Trophoblast cell (in vitro differentiated cells and primary cell): ENCODE measurements at places on chromosomes 12 and 14.

GRCh38 chr12:52372216-52373154 lies 5.2 kb upstream of the KRT85 start:
- DNase-seq: peak; percentile 95

GRCh38 chr12:7099290-7099996 lies 7.2 kb upstream of the C1R start:
- no peak for DNase-seq

GRCh38 chr12:49984476-49985359 lies 12.0 kb downstream of the AQP6 start:
- DNase-seq: no peak

DNA sequence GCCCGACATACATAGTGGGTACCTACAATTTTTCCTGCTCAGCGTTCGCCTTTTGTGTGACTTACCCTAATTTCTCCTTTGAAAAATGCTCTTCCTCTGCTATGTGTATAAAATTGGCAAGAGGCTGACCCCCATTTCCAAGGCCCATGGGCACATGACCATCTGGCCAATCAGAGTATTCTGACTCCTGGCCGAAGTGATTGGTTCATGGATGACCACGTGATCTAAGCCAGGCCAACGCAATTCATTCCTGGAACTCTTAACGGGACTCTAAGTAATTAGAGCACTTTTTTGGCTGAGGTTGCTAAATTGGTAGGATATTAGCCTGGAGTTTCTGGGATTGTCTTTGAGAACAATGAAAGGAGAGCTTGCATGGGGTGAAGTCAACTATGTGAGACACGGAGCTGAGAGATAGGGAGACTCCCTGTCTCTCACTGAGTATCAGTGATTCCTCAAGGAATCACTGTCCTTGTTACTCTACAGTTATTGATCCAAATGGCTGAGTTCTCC lies 110.1 kb upstream of the TBX3 start:
- no peak for DNase-seq

DNA sequence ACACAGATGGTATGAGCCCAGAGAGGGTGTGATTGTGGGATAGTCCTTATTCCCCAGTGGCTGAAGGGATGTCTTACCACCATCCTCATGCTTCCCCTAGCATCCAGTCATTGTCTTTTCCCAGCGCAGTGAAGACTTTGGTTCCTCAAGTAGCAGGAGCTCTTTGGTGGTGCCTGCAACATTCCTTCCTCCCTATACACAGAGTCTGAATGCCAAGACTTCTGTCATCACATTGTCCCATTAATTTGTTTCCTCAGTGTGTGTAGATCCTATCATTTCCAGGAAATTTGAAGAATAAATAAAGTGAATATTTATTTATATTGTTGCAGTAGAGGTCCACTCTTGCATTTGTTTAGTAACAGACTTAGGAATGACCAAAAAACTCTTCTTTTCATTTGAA lies 147.2 kb downstream of the DACT1 start:
- DNase-seq: no peak

DNA sequence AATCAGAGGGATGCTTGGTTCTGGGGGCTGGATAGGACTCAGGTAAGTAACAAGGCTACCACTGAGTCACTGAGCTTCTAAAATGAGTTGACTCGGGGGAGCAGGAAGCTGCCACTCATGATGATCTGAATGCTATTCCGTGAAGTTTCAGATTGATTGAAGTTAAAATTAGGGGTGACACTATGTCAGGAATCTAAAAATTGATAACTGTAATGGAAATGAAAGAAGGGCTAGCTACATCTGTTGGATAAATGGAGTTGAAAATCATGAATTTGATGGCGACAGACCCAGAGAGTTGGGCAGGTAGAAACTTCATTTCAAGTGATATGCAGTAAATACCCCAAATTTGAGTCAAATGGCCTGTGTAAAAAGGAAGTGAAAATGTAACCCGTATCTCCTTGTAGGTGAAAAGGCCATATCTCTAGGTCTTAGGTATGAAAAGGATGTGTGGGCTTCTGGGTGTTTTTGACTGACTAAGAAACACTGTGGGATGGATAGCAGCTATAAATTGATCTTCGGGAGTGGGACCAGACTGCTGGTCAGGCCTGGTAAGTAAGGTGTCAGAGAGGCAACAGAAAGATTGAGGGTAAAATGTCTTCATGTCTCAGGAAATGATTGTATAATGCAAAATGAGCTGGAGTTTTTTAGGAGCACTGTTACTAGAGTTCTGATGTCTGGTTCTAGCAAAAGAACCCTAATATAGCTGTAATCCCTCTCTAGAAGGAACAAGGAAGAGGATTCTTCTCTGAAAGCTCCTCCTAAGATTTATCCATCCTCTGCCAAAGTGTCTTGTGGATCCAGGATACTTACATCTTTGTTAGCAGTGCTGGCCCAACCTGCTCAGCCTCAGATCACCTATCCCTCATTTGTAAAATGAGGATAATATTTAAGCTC lies 57.3 kb downstream of the DAD1 start:
- peak; percentile 21 for DNase-seq
